ENCODE measurements at places on chromosomes 1 and 21. TPM values are rescaled to one million over a fixed set of nuclear protein-coding genes. Genes with fewer than 3 reads are reported as not detected.

Gene SPRR5
- not detected for total RNA-seq

Gene OR10Z1
- total RNA-seq: not detected

Gene FCAMR
- total RNA-seq: not detected

Gene C4BPB
- total RNA-seq: 1.6 TPM

Gene TEDDM1
- not detected for total RNA-seq

Gene ZNF281
- total RNA-seq: 39.4 TPM

Gene TINAGL1
- 0.92 TPM for total RNA-seq

Gene TMPRSS15
- total RNA-seq: not detected

Gene SPATA46
- total RNA-seq: not detected

Gene GNAT2
- not detected for total RNA-seq

Gene CFHR2
- not detected for total RNA-seq

Gene TRAPPC10
- total RNA-seq: 16.1 TPM

Gene SPATA17
- 2.8 TPM for total RNA-seq

Gene SERTAD4
- 0.73 TPM for total RNA-seq
